GM04503 (cell line): ENCODE measurements at places on chromosomes 13 and 19.

GRCh38 chr19:11210656-11210928, 13.2 kb upstream of the KANK2 start:
- DNase-seq = no peak

DNA sequence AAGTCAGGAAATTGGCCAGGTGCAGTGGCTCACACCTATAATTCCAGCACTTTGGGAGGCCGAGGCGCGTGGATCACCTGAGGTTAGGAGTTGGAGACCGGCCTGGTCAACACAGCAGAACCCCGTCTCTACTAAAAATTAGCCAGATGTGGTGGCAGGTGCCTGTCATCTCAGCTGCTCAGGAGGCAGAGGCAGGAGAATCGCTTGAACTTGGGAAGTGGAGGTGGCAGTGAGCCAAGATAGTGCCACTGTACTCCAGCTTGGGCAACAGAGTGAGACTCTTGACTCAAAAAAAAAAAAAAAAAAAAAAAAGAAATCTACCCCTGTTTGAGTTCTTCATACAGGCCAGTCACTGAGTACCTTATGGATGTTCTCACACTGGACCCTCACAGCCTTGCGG, 42.0 kb downstream of the SLC15A1 start:
- no peak for DNase-seq

DNA sequence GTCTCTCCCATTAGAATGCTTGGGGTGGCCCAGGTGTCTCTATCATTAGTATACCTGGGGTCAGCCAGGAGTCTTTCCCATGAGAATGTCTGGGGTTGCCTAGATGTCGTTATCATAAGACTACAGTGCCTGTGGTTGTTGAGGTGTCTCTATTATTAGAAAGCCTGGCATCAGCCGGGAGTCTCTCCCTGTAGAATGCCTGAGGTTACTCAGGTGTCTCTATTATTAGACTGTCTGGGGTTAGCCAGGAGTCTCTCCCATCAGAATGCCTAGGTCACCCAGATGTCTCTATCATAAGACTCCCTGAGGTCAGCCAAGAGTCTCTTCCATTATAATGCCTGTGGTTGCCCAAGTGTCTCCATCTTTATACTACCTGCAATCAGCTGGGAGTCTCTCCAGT, 1541.1 kb downstream of the UQCRFS1 start:
- no peak for DNase-seq

DNA sequence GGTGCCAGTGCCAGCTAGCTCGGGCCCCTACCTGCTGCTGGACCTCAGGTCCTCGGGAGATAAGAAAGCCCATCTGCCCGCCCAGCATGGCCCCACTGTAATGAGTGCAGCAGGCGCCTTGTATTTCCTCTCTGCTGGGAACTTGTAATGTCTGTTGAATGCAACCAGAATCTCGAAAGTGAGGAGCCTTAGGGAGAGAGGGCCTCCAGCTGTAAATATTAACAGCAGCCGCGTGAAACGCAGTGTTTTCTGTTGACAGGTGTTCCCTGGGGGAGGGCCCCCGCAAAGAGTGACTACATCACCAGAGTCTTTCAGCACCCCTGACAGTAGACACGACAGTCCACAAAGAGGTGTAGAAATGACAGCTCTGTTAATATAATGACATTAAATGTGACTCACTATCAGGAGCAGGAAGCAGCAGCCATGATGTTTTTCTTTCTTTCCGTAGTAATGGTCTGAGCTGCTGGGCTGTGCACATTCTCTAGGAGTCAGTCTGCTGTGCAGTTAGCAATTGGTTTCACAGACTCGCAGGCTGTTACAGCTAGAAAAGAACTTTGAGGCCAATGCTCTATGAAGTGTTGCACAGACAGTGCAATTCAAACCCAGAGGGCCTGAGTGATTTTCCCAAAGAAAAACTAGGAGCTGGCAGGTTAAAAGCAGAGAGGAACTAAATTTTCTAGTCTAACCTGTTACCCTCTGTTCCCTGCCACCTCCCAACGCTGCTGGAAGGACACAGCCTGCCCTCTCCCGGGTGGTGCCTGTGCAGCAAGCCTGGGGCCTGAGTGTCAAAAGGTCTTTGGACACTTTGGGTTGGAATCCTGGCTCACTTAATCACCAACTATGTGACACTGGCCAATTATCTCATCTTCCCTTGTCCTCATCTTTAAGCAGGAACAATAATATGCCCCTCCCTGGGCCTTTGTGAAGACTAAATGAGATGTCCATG, 58.6 kb upstream of the WASF3 start:
- no peak for DNase-seq

- DNase-seq = no peak
These were observed 267.5 kb upstream of the ARGLU1 start for GRCh38 chr13:106835477-106835876.

GRCh38 chr19:46133101-46133627, 8.7 kb upstream of the IGFL3 start:
- DNase-seq = peak; percentile 96

GRCh38 chr19:21314676-21315075, 14.5 kb downstream of the ZNF708 start:
- DNase-seq = no peak

- no peak for DNase-seq
These were observed 33.0 kb downstream of the KPNA3 start for GRCh38 chr13:49759503-49759902.

DNA sequence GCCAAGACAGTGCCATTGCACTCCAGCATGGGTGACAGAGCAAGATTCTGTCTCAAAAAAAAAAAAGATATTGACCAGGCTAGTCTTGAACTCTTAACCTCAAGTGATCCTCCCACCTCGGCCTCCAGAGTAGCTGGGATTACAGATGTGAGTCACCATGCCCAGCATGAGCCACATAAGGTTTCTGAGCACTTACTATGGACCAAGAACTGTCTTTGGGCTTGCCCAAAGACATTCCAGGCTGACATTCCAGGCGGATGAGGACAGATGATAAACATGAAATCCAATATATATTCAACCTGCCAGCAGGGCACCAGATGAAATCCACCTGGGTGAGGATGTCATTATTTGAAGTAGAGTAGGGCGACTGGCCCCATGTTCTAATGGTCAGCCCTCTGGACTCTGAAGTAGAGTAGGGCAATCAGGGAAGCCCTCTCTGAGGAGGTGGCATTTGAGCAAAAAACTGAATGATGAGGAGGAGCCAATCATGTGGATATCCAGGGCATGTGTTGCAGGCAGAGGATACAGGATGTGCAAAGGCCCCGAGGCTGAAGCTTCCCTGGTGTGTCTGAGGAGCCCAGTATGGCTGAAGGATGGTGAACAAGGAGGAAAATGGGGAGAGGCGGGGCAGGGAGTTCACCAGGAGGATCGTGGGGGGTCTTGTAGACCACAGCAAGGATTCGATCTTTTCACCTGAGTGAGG, 4.0 kb downstream of the C19orf38 start:
- peak; percentile 49 for DNase-seq

DNA sequence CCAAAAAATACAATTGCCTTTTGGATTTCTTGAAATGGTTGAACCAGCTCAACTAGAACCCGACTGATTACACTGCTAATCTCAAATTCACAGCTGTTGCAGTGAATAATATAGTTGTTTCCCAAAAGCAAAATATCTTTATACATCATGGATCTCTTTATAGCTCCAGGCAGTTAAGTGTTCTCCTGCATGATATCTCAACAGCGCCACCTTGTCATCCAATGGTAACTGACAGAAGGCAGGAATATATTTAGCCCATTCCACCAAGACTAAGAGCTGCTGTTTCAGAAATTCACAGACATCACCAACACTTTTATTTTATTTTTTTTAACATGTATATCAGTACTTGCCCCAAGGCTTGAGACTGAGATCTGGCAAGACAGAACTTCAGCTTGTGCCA, 1141.0 kb upstream of the PRR20A start:
- no peak for DNase-seq

- DNase-seq = no peak
These were observed 116.2 kb downstream of the POSTN start for GRCh38 chr13:37482331-37482730.
